NCI-H2171 treated with DMSO at 0.1 percent for 48 hours (cell line): ENCODE measurements at places on chromosomes 16 and 17.

- no peak for DNase-seq
These were observed 47.8 kb upstream of the BAHCC1 start for GRCh38 chr17:81347437-81347836.

DNA sequence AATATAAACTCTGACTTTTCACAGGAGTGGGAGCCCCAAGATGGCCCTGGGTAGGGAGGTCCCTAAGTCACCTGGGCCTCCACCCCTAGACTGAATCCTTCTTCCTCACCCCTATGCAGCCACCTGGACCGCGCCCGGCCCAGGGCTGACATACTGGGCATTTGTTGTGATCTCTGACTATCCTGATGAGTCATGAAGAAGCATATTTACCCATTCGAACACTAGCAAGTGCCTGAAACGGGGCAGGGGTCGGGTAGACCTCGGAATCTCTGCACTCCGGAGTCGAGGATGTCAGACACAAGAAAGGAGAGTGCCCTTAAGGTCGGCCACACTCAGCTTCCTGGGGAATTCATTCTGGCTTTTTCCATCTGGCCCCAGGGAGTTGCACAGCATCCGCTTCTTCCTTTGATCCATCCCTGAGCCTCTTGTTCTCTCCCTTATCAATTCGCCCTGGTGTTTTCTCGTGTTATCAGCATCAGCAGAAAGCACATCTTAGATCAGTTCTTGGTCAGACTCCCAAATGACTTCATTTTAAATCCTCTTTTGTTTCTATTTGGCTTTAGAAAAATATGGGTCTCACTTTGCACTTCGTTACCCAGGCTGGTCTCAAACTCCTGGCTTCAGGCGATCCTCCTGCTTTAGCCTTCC, 10.4 kb downstream of the METTL22 start:
- DNase-seq, result no peak

DNA sequence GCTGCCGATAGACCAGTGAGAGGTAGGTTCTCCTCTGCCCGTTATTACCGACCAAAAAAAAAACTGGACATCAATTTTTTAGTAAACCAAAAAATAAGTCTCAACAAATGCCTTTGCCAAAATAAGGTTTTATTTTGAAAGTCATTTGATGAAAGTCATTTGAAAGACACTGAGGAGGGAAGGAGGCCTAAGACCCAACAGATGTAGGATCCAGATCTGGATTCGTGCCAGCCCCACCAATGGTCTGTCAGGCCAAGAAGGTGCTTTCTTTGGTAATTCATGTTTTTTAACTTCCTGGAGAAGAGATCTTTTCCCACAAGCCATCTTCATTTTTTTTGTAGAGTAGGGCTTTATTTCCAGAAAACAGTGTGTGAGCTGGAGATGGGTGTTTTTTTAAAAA, 18.1 kb downstream of the NTAN1 start:
- no peak for DNase-seq

- DNase-seq, result no peak
These were observed 31.8 kb downstream of the PITPNM3 start for GRCh38 chr17:6524520-6524919.

GRCh38 chr16:15518381-15519351, 84.3 kb downstream of the BMERB1 start:
- DNase-seq, result no peak

DNA sequence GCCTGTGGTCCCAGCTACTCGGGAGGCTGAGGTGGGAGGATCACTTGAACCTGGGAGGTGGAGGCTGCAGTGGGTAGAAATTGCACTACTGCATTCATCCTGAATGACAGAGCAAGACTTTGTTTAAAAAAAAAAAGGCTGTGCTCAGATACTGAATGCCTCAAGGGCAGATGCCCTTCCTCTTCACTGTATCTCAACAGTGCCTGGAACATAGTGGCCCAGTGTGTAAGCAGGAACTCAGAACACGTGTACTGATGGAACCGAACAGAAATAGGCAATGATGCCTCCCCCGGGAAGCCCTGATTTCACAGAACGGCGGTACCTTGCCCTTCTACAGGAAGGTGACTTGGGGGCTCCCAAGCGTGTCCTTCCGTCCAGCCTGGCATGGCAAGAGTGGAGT, 46.8 kb downstream of the PLXDC1 start:
- DNase-seq, result no peak

- DNase-seq, result peak; percentile 92
These were observed 201.2 kb downstream of the UTP18 start for GRCh38 chr17:51461578-51462004.
